Activated T-cell treated with anti-CD3 and anti-CD28 coated beads, Interleukin-2, amount 50 U/mL, for 72 hours (primary cell): ENCODE measurements at places on chromosomes 3 and 15. TPM values are rescaled to one million over a fixed set of nuclear protein-coding genes. Genes with fewer than 3 reads are reported as not detected.
A peak's percentile ranks its signal among the peaks of the same experiment; 100 is the strongest.

GHSR gene
- not detected for total RNA-seq

DNA sequence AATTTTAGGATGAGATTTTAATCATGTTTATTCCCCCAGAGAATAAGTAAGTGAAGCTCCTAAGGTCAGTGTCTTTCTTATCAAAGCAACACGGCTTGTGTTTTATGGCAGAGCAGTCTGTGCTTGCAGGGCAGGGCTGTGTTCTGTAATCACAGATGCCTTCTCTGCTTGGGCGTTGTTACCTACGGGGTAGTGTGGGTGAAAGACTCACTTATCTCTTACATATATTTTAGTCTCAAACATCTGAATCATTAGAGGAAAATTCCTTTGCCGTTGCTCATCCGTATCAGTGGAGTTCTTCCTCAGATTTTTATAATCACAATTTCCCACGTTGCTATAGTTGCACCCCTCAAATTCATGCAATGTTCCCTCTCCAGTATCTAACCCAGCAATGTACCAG, 271.7 kb upstream of the MEIS2 start:
- no peak for DNase-seq
- no peak overlapping the region for H3K4me3 ChIP-seq
- no peaks in the 10 kb centered on the region for H3K27me3 ChIP-seq
- no peaks in the 10 kb centered on the region for H3K4me1 ChIP-seq

MAP1A gene
- total RNA-seq: 0.82 TPM

DNA sequence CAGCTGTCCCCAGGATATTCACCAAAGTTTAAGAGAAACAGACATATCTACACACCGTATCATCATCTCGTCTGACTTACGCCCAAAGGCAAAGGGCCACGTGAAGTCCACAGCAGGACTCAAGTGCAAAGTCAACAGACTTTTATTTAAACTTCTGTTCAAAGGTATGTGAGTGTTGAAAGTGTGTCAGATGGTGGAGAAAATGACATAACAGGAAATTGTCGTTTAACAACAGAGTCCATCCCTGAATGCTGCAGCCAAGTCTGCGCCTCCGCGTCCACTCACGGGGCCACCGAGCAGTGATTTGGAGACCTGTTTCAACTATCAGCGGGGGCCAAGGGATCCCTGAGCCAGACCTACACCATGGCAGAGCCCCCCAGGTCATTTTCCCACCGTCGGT, 165.6 kb downstream of the XXYLT1 start:
- H3K4me3 ChIP-seq: no peak overlapping the region
- H3K27me3 ChIP-seq: no peaks in the 10 kb centered on the region
- no peak overlapping the region for H3K27ac ChIP-seq
- H3K4me1 ChIP-seq: peaks cover 7% of the 10 kb centered on the region

DNA sequence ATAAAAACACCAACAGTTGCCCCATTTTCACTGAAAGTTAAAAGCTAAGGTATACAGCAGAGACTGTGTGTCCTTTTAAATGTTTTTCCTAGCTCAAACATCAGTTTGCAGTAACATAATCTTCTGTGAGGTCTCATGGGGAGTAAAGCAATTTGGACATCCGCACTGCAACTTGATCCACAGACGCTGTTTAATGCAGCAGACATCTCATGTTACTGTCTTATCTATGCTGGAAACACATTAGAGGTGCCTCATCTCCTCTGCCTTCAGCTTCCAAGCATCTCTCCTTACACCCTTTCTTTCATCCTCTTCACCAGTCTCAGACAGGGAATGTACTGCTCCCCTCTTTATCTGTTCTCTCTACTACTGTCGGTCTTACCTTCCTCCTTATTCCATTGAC, 53.7 kb upstream of the ATP11B start:
- H3K27me3 ChIP-seq: peaks cover 14% of the 10 kb centered on the region
- no peaks in the 10 kb centered on the region for H3K36me3 ChIP-seq
- no peak for DNase-seq
- H3K27ac ChIP-seq: no peak overlapping the region

DNA sequence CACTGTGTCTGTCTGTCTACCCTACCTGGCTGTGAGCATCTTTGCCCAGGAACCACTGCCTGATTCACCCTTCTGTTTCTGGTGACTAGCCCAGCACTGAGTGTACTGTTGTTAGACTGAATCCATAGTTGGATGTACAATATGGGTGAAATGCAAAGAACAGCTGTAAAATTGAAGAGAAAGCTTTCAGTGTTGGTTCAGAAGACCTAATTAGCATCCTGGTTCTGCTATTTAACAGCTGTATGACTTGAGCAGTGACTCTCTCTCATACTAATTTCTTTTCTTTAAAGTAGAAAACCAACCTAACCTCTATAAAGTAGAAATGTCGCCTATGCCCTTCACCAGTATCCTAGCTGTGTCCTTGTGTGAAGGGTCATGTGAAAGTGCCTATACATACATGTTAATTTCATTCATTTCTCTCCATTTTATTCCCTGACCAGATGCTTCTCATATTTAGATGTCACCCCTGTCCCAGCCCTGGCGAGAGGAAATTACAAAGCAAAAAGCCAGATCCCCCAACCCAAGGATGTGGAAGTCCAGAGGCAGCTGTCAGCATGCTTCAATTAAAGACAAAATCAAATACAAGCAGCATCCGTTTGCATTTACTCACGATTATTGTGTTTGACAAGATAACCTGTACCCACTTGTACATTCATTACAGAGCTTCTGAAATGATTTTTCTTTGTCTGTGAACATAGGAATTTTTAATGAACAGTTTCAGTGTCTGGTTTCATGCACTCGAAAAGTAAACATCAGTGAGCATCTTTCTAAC, 305.7 kb upstream of the ICE2 start:
- H3K27me3 ChIP-seq: no peaks in the 10 kb centered on the region
- H3K4me1 ChIP-seq: peaks cover 48% of the 10 kb centered on the region
- H3K36me3 ChIP-seq: no peaks in the 10 kb centered on the region
- peak overlapping the region; percentile 5 for H3K4me3 ChIP-seq
- no peak overlapping the region for H3K27ac ChIP-seq
- DNase-seq: no peak

DNA sequence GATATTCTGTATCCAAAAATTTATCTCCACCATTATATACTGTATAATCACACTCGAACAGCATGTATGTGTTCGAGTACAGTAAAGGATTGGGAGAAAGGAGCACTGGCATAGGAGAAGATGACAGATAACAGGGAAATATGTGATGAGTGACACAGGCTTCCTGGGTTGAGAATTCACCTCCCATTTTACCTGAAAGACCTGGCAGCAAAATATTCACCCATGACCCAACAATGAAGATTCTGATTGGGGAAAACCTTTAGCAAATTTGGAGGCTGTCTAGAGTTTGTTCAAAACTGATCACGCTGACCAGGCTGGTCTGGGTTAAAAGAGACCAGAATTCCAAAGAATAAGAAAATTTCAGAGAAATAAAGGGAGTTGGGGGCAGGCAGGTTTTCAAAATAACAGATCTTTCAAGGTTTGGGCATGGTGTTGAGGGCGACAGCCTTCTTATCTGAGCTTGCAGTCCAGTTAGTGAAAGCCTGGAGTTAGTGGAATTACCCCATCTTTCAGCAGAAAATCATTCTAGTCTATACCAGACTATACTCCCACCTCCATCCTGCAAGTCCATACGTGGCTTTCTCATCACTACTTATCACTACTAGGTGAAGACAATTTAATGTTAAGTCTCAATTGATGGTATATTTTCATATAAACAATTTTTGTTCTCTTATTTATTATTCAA, 42.8 kb upstream of the RSL24D1 start:
- no peak for DNase-seq
- H3K4me1 ChIP-seq: peaks cover 90% of the 10 kb centered on the region
- peaks cover 11% of the 10 kb centered on the region for H3K36me3 ChIP-seq
- peak overlapping the region; percentile 80 for H3K4me3 ChIP-seq

- no peaks in the 10 kb centered on the region for H3K4me1 ChIP-seq
- no peak overlapping the region for H3K4me3 ChIP-seq
- H3K27me3 ChIP-seq: no peaks in the 10 kb centered on the region
- no peak for DNase-seq
- H3K27ac ChIP-seq: no peak overlapping the region
These were observed 627.1 kb downstream of the NAALADL2 start for GRCh38 chr3:175486255-175486654.

DNA sequence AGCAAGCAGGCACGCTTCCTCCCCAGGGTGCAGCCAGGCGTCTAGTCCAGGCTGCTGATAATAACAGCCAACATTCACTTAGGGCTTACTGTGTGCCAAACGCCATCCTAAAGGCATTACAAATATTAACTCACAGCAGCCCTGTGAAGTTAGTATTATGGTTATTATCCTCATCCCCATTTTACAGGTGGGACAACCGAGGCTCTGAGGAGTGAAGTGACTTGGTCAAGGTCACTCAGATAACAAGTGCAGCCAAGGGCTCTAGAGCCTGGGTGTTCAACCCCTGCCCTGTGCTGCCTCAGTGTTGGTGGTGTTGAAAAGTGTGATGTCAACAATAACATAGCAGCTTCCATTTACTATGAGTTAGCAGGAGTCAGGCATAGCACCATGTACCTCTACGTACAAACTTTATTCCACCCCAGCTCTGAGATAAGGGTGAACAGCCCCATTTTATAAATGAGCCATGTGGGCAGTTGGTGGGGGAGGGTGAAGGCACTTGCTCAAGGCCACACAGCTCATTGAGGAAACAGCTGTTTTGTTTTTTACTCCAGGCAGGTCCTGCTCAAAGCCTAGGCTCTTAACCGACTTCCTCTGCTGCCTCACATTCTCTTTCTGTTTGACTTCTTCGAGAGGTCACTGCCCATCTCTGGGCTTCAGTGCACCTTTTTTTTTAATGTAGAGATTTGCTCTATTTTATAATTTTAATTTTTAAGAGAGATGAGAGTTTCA, 24.0 kb upstream of the TRH start:
- no peak overlapping the region for H3K27ac ChIP-seq
- no peaks in the 10 kb centered on the region for H3K27me3 ChIP-seq
- no peak overlapping the region for H3K4me3 ChIP-seq
- H3K4me1 ChIP-seq: no peaks in the 10 kb centered on the region

GRCh38 chr3:197953325-197953724, 3.3 kb downstream of the RPL35A start:
- peak overlapping the region; percentile 97 for H3K4me3 ChIP-seq
- no peaks in the 10 kb centered on the region for H3K27me3 ChIP-seq
- peak overlapping the region; percentile 34 for H3K27ac ChIP-seq
- peaks cover 76% of the 10 kb centered on the region for H3K4me1 ChIP-seq
- peaks cover 15% of the 10 kb centered on the region for H3K36me3 ChIP-seq
- DNase-seq: no peak

DNA sequence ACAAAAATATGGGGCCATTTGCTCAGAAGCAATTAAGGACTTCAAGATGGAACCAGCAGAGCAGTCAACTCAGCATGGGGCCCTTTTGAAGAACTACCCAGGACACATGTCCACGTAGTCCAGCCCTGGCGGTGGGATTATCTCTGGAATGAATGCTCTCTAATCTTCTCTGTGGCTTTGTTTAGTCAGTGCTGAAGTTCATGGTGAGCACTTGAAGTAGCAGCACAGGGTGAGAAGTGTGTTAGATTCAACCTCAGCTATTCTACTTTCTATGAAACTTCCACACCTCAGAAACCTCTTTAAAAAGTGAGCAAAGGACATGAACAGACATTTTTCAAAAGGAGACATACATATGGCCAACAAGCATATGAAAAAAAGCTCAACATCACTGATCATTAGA, 74.4 kb downstream of the THRB start:
- no peak overlapping the region for H3K27ac ChIP-seq
- H3K36me3 ChIP-seq: no peaks in the 10 kb centered on the region
- DNase-seq: no peak
- H3K4me1 ChIP-seq: no peaks in the 10 kb centered on the region

SNURF gene
- 7.5 TPM for total RNA-seq

DNA sequence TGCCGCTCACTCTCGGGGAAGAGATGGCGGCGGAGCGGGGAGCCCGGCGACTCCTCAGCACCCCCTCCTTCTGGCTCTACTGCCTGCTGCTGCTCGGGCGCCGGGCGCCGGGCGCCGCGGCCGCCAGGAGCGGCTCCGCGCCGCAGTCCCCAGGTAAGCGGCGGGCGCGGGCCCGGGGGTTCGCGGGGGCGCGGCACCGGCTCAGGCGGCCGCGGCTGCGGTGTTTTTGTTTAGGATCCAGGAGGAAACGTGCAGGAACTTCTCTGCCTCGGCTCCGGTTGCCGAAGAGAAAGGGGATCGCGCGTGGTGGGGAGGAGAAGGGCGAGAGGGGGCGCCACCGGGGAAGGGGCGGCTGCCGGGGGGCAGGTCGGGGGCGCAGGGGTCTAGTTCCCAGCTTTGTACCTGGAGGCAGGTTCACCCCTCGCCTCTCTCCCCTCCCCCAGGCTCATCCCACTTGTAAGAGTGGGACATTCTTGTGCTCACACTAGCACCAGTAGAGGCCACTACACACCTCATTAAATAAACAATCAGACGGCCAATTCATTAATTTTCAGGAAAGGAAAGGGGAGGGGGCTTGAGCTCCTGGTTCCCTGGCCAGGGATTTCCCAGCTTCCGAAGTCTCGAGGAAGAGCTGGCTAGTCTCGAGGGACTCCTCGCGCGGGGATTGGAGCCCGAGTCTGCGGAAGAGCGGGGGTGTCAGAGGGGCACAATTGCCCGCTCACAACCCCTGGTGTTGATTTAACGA, 562 bp downstream of the NEO1 start:
- H3K4me3 ChIP-seq: peak overlapping the region; percentile 90
- H3K4me1 ChIP-seq: peaks cover 6% of the 10 kb centered on the region
- H3K36me3 ChIP-seq: no peaks in the 10 kb centered on the region
